ENCODE measurements at places on chromosomes 11 and 22. TPM values are rescaled to one million over a fixed set of nuclear protein-coding genes. Genes with fewer than 3 reads are reported as not detected.

Gene TRPC6
- not detected for total RNA-seq

Gene C11orf97
- total RNA-seq, result not detected

Gene PLAAT5
- total RNA-seq, result not detected

Gene WBP2NL
- 0.22 TPM for total RNA-seq

Gene MPEG1
- total RNA-seq, result not detected

Gene BAIAP2L2
- total RNA-seq, result 0.22 TPM

Gene TRIM64C
- total RNA-seq, result not detected

Gene WT1
- not detected for total RNA-seq

Gene ESAM
- total RNA-seq, result 154 TPM

Gene GSTT2
- total RNA-seq, result not detected

Gene SLC1A2
- not detected for total RNA-seq

Gene CCDC188
- total RNA-seq, result 6.9 TPM

Gene C11orf42
- not detected for total RNA-seq

Measured in thoracic aorta endothelial cell (primary cell).